T-helper 2 cell treated with Interferon-gamma antibody and Interleukin-4, amounts not matched to agents 5 μg/mL and 100 μg/mL, for 36 hours (primary cell): ENCODE measurements at places on chromosomes 1 and 21.

DNA sequence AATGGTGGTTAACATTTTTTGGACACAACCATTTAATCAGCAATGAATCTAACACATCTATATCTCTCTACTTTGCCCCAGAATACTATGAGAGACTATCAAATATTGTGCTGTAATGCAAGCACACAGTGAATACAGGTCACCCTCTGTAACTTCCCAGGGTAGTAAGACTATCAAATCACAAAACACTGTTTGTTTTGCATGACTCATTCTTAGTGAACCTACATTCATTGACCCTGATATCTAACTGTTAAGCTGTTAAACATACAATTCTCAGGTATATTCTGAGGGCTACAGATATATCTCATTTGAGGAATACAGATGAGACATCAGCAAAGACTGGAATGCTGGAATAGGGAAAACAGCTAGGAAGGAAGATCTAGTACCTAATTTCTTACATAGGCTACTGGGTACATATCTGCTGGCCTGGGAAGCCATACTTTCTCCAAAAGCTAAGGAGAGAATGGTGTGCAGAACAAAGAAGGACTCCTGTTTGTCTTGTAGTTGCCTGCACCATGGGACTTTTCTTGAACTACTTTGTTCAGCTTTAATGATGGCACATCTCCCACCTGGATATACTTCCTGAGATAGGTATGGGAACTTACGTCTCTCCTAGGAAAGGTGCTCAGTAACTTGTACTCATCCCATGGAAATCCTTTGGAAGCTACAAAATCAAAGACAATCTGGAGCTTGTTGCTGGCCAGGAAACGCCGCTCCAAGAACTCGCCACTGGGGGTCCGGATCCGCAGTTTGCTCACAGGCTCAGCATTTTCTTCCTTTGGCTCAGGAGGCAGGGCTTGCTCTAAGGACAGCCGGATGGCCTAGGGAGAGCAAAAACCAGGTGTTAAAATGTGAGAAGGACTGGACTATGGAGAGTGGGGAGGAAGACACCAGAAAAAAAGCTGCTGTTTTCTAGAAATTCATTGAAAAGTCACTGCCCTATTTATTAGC lies 51.9 kb upstream of the DMRTA2 start:
- DNase-seq, result no peak

- no peak for DNase-seq
Measured at GRCh38 chr1:173249349-173249748, 42.2 kb upstream of the TNFSF4 start.

DNA sequence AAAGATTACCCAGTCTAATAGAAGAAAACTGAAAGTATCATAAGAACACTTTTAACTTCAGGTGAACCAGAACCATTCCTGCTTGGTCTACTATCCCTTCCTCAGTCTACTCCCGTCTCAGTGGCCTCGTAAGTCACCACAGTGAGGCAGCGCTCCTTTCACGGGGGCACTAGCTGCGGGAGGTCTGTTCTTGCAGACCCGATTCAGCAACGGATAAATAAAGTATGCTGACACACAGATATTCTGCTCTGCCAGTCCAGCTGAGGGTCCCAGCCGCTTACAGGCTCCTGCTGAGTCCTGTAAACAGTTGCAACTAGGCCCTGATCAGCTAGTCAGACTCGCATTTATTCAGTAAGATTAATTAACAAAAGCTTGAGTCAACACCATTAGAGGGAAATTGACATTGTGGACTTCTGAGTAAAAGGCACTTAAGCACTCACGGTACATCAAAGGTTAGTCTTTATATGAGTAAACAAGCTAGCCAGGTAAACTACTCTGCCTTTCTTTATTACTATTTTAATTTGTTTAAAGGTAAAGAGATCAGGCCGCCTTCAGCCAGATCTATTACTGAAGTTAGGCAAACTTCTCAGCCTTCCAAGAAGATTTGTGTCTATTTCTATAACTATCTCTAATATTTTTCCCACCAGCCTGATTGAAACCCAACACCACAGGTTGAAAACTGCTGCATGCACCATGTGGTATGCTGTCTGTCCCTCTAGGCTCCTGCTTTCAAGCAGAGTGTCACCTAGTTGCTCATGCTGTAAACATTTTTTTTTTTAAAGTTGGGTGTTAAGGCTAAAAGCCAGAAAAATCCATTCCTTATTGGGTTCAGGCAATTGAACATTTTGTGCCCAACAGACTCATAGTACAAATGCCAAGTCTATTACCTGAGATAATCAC lies 87.7 kb downstream of the INTS7 start:
- DNase-seq, result no peak

- no peak for DNase-seq
Measured at GRCh38 chr1:23166854-23167253, 1.8 kb downstream of the LUZP1 start.

DNA sequence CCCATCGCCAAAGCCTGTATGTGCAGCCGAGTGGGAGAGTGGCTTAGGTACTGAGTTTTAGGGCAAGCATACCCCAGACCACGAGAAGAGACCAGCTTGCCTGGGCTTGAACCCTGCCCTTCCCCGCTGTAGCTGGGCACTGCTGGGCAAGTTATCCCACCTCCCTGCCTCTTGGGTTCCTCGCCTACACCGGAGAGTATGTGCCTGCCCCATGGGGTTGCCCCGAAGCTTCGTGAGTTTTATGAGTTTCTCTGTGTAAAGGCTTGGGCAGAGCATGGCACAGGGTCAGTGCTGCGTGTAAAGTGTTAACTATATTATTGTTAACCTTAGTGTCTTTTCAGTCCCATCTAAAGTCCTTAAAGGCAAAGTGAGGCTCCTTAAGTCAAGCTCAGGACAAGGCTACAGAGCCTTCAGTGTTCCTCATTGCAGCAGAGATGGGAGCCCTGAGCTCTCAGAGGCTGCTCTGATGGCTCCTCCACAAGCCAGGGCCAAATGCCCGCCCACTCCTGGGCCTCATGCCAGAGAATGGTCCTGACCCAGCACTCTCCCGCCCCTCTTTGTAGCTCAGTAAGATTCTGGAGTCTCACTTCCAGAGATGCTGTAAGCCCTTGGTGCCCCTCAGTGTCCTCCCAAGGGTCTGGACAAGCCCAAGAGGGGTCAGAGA lies 37.0 kb upstream of the KCNA10 start:
- no peak for DNase-seq
